ENCODE measurements at places on chromosomes 2 and 18.

DNA sequence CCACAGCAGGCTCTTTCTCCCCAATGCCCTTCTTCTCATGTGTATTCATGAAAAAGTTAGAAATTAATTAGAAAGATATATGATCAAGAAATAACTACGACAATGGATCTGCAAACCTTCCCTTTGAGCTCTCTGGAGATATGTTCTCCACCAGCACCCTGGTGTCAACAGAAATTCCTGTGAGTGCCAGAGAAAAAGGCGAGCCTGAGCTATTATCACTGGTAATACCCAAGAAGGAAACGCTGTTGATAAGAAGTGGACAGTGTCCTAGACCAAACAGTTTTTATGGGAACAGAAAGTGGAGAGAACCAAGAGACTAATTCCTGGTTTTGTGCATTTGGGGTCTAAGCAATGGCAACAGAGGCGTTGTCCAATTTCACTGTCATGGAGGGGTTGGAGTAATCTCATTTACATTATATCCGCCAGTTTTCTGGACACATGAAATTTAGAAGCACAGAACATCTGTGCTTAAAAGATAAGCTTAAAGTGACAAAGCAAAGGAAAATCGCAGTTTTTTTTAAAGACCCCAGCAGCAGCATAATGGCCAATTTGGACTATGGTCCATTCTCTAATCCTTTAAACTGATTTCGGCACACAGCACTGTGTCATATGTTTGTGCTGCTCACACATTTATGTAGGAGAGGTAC, 47.2 kb upstream of the CDC42EP3 start:
- DNase-seq = no peak

GRCh38 chr2:127695491-127696472, 5.5 kb upstream of the SFT2D3 start:
- DNase-seq = peak; percentile 26

DNA sequence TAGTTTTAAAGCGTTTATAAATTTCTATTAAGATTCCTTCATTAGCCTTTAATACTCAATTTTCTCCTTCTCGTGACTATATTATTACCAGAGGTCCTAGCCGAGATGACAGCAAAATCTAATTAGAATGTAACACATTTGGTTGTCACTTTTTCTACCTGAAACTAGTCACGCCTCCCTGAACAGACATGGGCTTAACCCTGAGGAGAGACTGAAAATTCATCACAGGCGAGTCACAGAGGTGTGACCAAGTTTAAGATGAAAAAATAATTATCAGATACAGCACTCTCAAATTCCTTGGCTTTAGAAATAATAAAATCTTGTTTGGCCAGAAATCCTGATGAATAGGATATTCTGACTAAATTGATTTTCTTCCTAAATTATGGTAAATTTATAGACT, 834.4 kb upstream of the SLC39A10 start:
- DNase-seq = no peak

DNA sequence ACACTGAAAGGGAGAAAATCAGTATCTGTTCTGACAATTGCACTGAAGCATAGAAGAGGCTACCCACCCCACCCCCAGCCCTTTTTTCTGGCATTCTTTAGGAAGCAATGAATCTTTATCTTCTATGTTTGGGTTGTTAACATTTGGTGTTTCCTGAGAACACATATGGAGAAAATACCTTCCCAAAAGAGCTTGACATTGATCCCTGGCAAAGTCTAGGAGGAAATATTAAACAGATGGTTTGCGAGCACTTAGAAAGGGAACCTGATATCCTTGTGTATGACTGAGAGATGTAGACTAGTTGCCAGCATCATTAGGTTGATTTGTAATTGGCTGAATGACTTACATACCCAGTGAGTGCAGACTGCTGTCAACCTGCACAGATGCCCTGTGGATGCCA, 42.9 kb downstream of the DOK1 start:
- no peak for DNase-seq

DNA sequence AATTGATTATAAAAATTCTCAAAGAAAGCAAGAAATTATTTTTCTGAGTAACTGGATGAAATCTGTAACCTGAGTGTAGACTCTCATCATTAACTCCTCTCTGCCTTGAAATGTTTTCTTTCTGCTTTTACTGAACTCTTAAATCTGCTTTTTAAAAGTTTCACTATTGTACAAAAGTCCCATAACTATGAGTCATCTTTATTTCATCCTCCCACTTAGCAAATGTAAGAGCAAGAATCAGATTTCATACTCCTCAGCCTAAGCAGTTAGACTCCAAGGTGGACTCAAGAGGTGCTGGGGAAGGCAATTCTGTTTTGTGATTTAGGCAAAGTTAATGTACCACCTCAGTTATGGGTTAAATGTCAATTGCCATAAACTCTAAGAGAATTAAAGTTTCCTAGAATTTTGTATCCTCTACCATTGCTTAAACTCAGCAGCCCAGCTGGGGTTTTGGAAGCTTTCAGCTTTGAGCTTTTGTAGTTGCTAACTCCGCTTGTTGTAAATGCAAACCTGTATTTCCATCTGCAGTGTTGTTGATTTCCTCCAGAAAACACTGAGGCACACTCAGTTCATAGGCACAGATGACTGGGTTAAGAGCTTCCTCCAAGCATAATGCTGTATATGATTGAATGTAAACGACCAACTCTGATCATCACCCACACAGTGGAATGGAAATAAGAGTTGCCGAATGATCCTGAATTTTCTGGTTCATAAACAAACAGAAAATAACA, 268.8 kb downstream of the ARHGAP15 start:
- DNase-seq = peak; percentile 7

DNA sequence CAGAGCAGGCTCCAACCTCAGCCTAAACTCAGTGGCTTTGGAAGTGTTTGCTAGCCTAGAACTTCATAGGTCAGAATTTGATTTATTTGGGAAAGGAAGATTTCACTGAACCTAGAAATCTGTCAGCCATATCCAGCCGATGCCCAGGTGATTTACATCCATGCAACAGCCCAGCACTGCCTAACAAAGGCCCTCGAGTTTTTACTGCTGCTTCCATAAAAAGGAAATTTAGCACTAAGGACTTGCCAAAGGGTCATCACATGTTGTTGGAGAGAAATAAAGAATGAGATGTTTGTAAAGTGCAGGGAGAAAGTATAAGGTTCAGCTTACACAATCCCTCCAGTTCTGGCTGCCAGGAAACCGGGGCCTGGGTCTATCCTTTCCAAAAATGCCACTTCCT, 614.2 kb downstream of the BCL11A start:
- no peak for DNase-seq
